NCI-H2081 (cell line): ENCODE measurements at places on chromosomes 4 and X.

- no peak for DNase-seq
These were observed 3.1 kb upstream of the GPR78 start for GRCh38 chr4:8577046-8577445.

- no peak for DNase-seq
These were observed 691.9 kb downstream of the PDHA2 start for GRCh38 chr4:96531836-96532235.

GRCh38 chrX:136733613-136734012, 47.1 kb downstream of the ARHGEF6 start:
- DNase-seq: no peak

DNA sequence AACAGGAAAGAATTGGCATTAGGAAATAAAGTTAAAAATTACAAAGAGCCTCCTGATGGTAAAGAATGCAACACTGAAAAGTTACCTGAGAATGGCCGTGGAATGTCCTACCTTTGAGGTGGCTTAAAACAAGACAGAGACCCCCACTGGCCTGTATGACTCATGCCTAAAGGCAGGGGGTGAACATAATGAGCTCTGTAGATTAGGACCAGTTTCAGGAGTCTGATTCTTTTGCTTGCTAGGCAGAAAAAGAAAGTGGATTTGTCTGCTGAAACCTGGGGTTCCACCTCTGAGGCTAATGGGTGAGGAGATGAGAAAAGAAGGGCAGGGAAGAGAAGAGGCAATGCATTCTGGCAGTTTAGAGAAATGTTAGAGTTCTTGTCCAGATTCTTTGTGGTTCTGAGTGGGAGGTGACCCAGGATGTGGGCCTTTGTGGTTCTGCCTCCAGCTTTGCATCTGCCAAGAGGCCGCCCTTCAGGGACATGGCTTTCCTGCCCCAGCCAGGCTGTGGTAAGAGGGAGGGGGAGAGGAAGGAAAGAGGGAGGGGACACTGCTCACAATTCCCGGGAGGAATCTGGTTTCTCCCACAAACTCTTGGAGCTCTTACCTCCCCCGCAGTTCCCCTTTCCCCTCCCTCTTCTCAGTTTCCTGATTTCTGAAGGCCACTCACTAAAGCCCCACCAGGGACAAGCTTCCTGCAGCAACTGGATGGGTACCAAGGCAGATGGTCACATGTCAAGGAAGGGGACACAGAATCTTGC, 109.6 kb downstream of the EFNB1 start:
- no peak for DNase-seq

GRCh38 chr4:3420606-3420955, 21.2 kb upstream of the HGFAC start:
- no peak for DNase-seq

DNA sequence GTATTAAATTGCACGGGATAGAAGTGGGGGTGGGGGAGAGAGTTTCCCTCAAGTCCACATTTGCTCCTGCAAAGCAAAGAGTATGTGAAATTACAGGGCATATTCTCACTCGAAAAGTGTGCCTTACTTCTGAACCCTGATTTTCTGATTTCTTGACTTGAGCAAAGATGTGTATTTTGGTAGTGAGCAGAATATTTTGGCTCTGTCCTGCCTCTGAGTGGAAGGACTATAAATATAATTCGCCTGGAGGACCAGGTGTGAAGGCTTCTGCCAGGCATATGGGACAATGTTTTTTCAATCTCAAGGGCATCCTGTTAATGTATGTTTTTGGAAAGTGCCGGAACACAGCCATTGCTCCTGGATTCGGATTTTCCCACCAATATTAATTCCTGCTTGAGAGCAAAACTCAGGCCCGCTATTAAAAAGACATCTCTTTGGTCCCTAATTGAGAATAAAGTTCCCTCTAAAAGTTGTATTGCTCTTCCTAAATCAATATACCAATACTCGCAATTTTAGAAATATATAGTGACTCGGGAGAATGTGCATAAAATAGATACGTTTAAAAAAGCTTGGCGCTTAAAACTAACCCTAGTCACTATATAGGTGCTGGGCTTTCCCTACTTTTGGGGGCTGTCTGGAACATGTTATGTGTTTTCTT, 15.3 kb upstream of the PITX2 start:
- no peak for DNase-seq

DNA sequence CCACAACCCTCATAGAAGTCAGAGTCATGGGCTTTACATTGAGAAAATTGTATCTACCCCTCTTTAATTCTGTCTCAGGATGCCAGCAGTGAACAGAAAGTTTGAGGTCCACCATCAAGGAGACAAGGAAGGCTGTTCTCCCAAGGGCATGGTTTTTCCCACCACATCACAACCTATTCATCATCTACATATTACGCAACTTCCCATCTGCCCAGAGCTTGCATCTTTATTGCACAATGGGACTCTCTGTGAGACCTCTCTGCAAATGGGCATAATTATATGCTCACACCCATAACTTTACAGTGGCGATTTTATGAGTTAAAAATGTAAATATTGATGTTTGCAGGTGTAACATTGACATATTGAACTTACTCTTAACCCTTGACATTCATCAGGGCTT, 38.9 kb downstream of the PAGE2 start:
- no peak for DNase-seq

- no peak for DNase-seq
These were observed 166.8 kb downstream of the BTC start for GRCh38 chr4:74627504-74627903.

GRCh38 chr4:183097231-183098018, 1.6 kb upstream of the WWC2 start:
- no peak for DNase-seq

GRCh38 chrX:2618516-2618915, 72.6 kb upstream of the CD99 start:
- DNase-seq: no peak

- DNase-seq: peak; percentile 25
These were observed 2399.8 kb upstream of the TENM3 start for GRCh38 chr4:179843370-179843769.

DNA sequence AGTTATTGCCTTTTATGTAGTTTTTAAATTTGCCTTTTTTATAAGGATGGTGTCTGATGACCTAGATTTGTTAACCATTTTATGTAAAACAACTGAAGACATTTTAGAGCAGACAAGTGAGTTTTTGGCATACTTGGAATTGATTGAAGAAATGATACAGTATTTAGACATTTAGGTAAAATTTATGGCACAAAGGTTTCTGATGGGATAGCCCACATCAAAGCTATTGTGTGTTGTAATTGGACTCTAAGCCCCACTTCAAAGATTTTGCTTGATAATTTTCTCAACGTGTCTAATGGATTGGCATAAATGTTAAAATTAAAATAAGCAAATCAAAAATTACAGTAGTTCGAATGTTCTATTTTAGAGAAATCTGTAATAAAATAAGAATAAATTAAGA, 17.6 kb downstream of the EPGN start:
- no peak for DNase-seq

DNA sequence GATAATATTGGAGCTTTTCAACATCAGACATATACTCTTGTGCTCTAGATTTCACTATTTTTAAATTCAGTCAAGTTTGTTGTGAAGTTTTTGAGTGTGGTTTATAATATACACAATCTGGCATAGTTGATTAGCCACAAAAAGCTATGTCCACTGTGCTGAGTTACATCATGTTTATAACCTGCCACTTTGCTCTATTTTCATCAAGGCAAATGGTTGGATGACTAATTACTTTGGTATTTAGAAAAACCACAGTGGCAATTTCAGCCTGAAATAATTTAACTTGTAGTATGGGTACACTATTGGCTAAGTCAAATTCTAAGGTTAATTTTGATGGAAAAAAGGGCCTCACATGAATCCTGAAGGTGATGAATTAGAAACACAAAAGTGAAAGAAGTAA, 262.6 kb downstream of the C4orf33 start:
- no peak for DNase-seq

- no peak for DNase-seq
These were observed 366.0 kb upstream of the FGF13 start for GRCh38 chrX:139077281-139078250.

GRCh38 chr4:168361365-168362024, 42.9 kb upstream of the DDX60 start:
- no peak for DNase-seq

DNA sequence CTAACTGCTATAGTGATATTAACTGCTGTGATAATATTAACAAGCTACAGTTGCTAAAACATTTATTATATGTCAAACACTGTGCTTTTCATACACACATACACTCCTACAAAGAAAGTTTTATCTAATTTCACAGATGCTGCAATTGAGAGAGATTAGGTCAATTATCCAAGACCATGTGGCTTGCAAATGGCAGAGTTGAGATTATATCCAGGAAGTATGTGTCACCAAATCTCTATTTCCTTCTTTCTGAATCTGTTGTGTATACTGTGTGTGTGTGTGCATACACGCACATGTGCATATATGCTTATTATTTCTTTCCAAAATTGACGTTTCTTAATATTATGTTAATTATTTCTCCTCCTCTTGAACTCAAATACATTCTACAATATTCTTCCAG, 775.9 kb upstream of the FTHL17 start:
- no peak for DNase-seq

GRCh38 chrX:120795301-120795700, 80.4 kb downstream of the CT47B1 start:
- DNase-seq: no peak

DNA sequence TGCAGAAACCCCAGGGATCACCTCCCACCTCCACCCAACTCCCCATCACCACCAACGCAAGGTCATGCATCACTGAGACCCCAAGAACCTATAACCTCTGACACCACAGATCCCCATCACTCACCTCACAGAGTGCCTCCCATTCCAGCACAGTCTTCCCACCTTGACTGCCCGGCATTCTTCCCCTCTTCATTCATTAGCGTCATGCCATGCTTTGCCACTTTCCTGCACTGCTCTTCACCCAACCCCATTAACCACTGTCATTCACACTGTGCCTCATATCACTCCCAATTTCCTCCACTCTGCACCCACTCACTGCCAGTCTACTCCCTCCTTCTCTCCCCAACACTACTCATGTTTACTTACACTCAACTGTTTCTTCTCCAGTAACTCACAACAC, 30.6 kb downstream of the ZNF182 start:
- no peak for DNase-seq

GRCh38 chr4:2931512-2932301, 31.5 kb downstream of the NOP14 start:
- no peak for DNase-seq

- peak; percentile 86 for DNase-seq
These were observed 7.2 kb upstream of the MRFAP1 start for GRCh38 chr4:6633091-6633906.

GRCh38 chrX:105697984-105698781, 124.2 kb upstream of the NRK start:
- no peak for DNase-seq

DNA sequence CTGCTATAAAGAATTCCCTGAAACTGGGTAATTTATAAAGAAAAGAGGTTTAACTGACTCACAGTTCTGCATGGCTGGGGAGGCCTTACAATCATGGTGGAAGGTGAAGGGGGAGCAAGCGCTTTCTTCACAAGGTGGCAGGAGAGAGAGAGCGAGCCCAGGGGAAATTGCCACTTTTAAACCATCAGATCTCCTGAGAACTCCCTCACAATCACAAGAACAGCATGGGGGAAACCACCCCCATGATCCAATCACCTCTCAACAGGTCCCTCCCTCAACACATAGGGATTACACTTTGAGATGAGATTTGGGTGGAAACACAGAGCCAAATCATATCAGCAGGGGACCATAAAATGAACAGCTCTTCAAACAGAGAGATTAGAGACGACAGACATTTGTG, 198.6 kb downstream of the MAGEB5 start:
- peak; percentile 53 for DNase-seq

- DNase-seq: no peak
These were observed 10.6 kb upstream of the TADA2B start for GRCh38 chr4:7032596-7032995.

DNA sequence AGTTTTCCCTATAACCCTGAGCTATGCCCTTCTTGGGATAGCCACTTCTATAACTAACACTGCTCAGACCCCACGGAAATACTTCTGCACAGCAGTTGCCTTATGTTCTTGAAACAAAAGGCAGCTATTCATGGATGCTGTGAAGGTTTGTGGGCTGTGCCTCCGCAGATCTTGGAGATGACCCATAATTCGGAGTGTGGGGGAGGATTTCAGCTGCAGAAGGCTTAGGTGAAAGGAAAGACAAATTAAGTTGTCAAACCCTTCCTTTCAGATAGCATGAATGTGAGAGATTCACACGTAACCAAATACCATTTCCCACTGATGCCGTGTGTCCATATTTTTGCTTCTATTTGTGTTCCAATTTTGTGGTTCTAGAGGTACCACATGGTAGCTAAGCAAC, 38.1 kb upstream of the NYX start:
- DNase-seq: no peak
